ENCODE measurements at places on chromosomes 11 and 22. TPM values are rescaled to one million over a fixed set of nuclear protein-coding genes. Genes with fewer than 3 reads are reported as not detected.

- peak; percentile 66 for DNase-seq
These were observed 31.4 kb downstream of the LIMK2 start for GRCh38 chr22:31243339-31244045.

DNA sequence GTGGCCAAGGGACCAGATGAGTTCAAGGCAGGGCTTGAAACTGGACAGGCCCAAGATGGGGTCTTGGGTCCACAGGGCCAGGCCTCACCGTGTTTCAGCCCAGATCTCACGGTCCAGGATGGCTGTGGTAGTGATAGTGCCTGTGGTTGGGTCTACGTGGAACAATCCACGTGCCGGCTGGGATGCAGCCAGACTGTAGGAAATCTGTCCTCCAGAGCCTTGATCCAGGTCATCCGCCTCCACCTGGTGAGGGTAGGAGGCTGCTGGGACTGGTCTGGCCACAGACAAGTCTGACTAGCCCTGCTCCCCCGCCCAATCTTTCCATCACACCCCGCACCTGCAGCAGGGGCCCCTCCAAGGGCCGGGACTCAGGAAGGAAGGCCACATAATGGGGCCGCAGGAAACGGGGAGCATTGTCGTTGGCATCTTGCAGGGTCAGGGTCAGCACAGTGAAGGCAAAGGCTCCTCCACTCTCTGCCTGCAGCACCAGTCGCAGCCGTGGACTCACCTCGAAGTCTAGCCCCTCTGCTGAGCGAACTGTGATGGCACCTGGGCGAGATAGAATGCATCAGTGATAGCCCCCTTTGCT, 6.7 kb upstream of the TPP1 start:
- DNase-seq: no peak

- no peak for DNase-seq
These were observed 9.8 kb upstream of the APOL6 start for GRCh38 chr22:35638410-35638809.

GRCh38 chr22:44118645-44119315, 61.9 kb upstream of the PARVG start:
- DNase-seq: no peak

The EFCAB6 gene
- total RNA-seq: 0.88 TPM

The OR10A2 gene
- not detected for total RNA-seq

The STK33 gene
- total RNA-seq: 17.2 TPM

All from A172 (cell line).